ENCODE measurements at places on chromosomes 16 and 17. TPM values are rescaled to one million over a fixed set of nuclear protein-coding genes. Genes with fewer than 3 reads are reported as not detected.
A peak's percentile ranks its signal among the peaks of the same experiment; 100 is the strongest.

Gene CDH1
- 1.1 TPM for polyA plus RNA-seq

DNA sequence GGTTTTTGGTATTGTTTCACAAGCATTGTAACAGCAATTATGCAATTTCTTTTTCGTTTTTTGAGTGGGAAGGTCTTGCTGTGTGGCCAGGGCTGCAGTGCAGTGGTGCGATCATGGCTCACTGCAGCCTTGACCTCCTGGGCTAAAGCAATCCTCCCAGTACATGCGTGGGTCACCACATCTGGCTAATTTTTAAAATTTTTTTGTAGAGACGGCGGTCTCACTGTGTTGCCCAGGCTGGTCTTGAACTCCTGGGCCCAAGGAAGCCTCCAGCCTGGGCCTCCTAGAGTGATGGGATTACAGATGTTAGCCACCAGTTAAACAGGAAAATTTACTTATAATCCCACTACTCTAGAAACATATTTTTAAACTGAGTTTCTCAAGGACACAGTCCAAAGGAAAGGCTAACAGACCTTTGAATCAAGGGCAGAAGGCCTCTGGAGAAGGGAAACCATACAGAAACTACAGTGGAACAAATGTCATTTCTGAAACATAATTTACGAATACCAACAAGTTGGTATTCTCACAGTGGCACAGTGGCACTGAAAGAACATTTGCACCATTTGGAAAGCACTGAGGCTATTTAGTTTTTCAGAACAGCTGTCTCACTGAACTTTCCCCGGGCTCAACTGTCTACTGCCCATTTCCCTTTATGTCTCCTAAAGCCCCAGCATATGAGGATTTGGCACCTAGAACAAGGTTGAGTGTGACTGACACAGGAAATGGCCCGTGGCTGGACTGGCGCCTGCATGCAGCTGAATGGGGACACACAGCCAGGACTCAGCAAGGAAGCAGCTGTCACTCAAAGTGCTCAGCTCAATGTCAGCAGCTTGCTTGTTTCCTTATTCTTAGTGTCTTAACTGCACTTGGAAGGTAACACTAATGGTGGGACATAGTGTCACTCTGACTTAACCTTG is 2.8 kb upstream of the PRKAR1A start:
- peak; percentile 92 for DNase-seq

GRCh38 chr17:31663576-31663975 is 195.5 kb downstream of the COPRS start:
- no peak for DNase-seq

Gene TP53TG3
- not detected for polyA plus RNA-seq

Gene IFI35
- 5.4 TPM for polyA plus RNA-seq

- DNase-seq = no peak
Measured at GRCh38 chr17:1577583-1578013, 15.0 kb upstream of the PITPNA start.

- DNase-seq = no peak
Measured at GRCh38 chr16:27824006-27824405, 239.5 kb downstream of the GSG1L start.

DNA sequence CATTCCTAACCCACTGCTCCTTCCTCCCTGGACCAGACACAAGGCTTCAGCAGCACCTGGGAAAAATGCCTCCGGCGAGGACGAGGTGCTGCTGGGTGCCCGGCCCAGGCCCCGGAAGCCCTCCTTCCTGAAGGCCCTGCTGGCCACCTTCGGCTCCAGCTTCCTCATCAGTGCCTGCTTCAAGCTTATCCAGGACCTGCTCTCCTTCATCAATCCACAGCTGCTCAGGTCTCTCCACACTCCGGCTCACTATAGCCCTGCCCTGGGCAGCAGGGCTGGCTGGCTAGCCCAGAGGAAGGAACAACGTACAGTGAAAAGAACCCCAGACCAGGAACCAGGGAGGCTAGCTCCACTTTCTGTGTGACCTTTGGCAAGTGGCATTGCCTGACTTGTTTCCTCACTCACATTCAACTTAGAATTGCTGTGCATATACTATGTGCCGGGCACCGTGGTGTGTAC is 26.2 kb downstream of the ABCC3 start:
- DNase-seq = no peak

- no peak for DNase-seq
Measured at GRCh38 chr17:62611292-62611691, 16.2 kb upstream of the MRC2 start.

Gene PLA2G10
- 0.28 TPM for polyA plus RNA-seq

Gene TMIGD1
- not detected for polyA plus RNA-seq

DNA sequence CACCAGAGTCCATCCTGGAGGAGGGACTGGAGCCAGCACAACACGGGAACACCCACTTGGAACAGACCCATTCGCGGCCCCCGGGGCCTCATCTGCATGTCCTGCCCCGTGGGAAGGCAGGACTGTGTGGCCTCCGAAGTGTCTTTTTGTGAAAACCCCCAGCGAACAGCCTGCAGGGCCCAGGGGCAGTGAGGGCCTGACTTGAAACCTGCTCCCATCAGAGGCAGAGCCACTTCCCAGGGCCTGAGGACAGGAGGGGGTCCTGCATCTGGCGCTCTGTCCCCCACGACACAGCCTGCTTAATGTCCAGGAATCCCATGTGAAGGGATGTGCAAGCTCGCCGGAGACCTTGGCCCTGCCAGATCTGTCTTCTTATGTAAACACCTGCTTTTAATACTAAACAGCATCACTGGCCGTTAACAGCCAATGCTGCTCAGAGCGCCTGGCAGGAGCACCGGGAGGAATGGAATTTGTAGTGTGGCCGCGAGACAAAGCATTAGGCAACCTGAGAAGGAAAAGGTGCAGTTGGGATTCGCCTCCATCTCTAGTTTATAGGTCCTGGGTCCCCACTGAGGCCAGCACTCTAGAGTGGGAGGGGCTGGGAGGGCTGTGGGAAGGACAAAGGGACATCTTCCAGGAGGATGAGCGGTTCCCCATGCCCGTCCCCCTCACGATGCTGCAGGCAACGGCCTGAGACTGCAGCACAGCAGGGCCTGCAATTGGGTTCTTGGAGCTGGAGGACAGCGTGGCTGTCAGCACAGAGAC is 9.6 kb upstream of the EVPL start:
- DNase-seq = peak; percentile 18

DNA sequence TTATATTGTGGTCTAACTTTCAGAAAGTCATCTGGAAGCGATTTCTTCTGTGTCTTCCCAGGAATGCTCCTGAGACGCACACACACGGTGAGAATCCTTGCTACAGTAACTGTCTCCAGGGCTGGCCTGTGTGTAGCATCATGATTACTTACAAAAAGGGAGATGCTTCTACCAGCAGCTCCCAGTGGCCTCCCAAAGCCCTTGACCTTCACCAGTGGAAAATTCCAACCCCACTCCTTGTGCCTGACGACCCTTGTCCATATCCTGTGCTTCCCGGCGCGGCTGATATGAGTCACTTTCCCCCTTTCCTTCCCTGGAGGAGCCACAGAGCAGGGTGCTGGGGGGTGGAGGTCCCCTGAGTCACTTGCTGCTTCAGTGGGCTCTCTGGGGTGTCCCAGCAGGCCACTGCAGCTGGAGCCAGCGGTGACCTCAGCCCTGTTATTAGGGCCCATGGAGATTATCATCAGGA is 22.1 kb upstream of the NAT9 start:
- DNase-seq = peak; percentile 72

Gene PRSS33
- polyA plus RNA-seq = not detected

DNA sequence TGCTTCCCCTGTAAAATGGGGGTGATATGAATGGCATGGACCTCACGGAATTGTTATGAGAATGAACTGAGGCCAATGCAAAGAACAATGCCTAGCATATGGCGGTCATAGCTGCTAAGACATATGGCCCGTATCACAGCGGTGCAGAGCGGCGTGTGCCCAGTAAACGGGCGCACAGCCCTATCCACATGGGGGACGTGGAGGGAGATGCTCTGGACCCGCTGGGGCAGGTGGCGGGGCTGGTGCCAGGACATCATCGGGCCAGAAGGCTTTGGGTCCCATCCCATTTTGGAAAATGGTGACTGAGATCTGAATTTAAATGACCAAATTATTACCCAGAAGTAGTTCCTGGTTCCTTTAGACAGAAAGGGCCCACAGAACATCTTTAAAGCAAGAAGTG is 18.5 kb upstream of the CPSF4L start:
- no peak for DNase-seq

- DNase-seq = no peak
Measured at GRCh38 chr17:77385750-77386501, 245.2 kb downstream of the SEC14L1 start.

GRCh38 chr16:86121374-86122010 is 222.5 kb downstream of the IRF8 start:
- DNase-seq = no peak

Gene ZNF747
- polyA plus RNA-seq = 6.7 TPM

DNA sequence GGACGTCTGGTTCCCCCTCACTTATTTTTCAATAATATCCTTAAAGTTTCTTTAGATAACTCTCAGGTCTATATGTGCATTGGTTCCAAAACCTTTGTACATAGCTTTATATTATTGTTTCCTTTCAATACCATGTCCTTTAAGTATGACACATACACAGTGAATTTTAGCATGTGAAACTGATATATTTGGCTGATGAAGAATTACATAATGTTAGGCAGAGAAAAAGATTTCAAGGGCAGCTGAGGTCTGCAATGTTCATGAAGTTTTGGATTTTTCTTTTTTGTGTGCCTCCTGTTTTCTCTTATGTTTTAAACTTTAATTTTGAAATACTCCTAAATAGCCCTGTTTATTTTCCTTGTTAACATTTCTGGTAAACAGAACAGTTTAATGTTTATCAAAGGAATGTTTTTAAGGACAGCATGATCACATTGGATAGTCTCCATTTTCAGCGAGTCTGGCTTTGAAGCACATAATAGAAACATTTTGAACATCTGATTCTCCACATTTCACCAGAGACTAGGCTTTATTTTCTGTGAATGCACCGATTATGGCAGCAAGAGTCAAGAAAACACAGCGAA is 32.9 kb upstream of the FBXO47 start:
- peak; percentile 32 for DNase-seq

Gene SEZ6
- 0.40 TPM for polyA plus RNA-seq

- DNase-seq = peak; percentile 80
Measured at GRCh38 chr17:81391936-81392908, 3.0 kb upstream of the BAHCC1 start.

- no peak for DNase-seq
Measured at GRCh38 chr16:67942200-67942509, 1.8 kb downstream of the LCAT start.

Gene GAA
- polyA plus RNA-seq = 31.8 TPM

- DNase-seq = no peak
Measured at GRCh38 chr16:16169615-16170014, 53.7 kb downstream of the ABCC6 start.

DNA sequence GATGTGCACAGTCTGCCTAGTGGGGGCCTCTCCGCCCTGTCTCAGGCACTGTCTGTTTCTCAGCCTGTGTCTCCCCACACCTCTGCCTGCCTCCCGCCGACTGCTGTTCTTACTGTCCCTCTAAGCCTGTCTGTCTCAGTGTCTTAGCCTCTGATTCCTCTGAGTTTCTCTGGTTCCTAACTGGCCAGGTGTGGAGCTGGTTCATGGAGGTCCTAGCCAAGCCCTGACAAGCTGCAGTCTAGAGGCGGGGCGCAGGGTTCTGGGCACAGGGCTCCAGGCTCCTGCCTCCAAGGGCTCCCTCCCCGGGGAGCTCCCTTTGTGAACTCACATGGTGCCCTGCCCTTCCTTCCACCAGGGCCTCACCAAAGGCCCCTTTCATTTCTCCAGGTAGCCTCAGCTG is 19.4 kb downstream of the C17orf100 start:
- no peak for DNase-seq

DNA sequence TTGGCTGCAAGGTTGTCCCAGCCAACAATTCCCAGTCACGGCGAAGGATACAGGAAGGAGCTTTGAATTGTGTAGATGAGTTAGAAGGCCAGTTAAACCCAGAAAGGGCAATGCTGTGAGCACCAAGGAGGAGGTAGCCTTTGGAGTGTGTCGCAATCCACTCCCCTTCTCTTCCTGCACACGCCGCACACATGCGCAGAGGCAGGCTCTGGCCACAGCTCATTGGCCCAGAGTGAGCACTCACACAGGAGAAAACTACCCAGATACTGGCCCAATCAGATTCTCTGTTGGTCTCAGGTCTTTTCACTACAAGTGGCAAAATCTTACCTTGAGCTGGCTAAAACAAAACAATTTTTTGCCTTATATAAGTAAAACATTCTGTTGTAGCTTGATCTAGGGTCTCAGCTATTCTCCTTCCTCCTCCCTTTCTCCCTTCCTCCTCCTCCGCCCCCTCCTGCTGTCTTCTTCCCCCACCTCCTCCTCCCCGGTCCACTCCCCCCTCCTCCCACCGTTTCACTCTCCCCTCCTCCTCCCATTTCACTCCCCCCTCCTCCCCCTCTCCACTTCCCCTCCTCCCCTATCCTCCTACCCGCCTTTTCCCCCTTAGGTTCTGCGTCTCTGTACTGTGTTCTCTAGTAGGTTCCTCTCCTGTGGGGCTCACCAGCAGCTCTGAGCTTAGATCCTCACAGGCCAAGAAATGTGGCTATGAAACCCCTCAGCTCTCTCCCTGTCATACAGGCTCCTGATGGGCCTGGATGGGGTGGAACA is 344.9 kb downstream of the CPPED1 start:
- peak; percentile 37 for DNase-seq

GRCh38 chr16:51807551-51807950 is 656.5 kb upstream of the SALL1 start:
- no peak for DNase-seq

Gene MT1E
- 11.2 TPM for polyA plus RNA-seq

Gene ZG16
- not detected for polyA plus RNA-seq

Gene NDRG4
- polyA plus RNA-seq = 12.2 TPM

- no peak for DNase-seq
Measured at GRCh38 chr17:27797390-27798091, 2.8 kb downstream of the NOS2 start.

GRCh38 chr16:2775131-2775716 is 1.9 kb downstream of the ELOB start:
- DNase-seq = no peak

GRCh38 chr16:58299757-58300349 is 5.0 kb upstream of the PRSS54 start:
- no peak for DNase-seq

DNA sequence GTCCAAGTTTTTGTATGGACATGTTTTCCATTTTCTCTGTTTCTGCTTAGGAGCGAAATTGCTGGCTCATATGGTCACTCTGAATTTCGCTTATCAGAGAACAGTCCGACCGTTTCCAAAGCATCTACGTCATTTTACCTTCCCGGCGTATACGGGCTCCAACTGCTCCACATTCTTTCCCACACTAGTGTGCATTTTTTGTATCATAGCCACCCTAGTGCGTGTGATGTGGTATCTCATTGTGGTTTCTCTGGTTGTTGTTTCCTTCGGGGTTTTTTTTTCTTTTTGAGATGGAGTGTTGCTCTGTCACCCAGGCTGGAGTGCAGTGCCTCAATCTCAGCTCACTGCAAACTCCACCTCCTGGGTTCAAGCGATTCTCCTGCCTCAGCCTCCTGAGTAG is 31.0 kb upstream of the BHLHA9 start:
- DNase-seq = no peak

- DNase-seq = no peak
Measured at GRCh38 chr16:31043352-31043751, 10.0 kb downstream of the STX4 start.

- no peak for DNase-seq
Measured at GRCh38 chr17:48484256-48484655, 46.6 kb downstream of the HOXB1 start.

GRCh38 chr16:89909777-89910716 is 8.6 kb upstream of the MC1R start:
- peak; percentile 80 for DNase-seq

Gene COPRS
- 41.9 TPM for polyA plus RNA-seq

Gene KRTAP9-8
- polyA plus RNA-seq = not detected

- DNase-seq = peak; percentile 51
Measured at GRCh38 chr17:33976831-33977230, 278.3 kb upstream of the CCL2 start.

- no peak for DNase-seq
Measured at GRCh38 chr17:51598824-51599223, 338.5 kb downstream of the UTP18 start.

Gene KRT15
- polyA plus RNA-seq = 0.07 TPM

All from muscle of leg (tissue), 16 donors.